ENCODE measurements at places on chromosomes 4 and X. TPM values are rescaled to one million over a fixed set of nuclear protein-coding genes. Genes with fewer than 3 reads are reported as not detected.

Gene MAGEB1
- not detected for total RNA-seq

Gene GAB3
- 1.2 TPM for total RNA-seq

DNA sequence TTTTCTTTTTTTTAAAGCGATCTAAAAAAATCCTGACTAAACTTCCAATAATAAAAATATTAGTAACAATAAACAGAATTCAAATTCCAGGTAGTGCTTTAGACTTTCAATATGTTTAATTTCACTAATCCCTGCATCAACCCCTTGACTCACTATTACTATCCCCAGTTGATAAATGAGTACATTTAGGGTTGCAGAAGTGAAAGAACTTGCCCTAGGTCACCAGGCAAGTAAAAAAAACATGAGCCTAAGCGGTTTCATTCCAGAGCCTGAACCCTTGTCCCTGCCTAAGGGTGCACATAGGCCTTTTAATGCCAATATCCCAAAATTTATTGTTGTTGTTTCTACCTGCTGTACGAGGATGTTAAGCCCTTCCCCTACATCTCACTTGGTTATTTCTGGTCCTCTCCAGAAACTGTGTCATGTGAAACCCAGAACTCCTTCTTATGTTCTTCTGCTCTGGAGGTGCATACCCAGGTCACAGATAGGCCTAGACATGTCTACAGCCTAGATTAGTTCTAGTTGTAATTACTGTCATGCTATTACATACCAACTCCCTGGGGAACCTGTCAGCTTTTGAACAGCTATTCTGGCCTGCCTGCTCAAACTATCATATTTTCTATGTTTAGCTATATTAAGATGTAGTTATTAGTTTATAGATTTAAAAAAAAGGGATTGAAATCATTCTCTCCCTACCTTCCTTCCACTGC is 244.5 kb upstream of the PITX2 start:
- DNase-seq = no peak

DNA sequence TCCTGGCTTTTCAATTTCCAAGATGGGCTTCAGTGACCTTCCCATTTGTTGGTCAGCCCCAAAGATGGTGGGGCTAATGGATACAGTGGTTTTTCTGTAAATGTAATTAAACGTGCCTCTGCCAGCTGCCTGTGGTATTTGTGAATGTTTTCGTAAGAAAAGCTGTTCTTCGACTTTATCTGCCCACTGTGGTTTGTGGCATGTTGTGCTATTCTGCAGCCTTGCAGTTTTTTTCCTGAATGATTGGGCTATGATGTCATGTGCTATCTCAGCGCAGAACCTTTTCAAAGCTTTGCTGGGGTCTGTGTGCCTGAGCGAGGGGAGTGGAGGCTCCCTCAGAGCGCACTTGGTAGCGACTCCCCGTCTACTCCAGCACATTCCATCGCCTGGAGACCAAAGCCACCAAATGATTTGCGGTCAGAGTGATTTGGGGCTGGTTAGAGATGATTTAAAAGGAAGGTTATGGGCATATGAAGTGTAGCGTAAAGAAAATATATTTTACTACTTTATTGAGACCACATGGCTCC is 137.5 kb downstream of the PALLD start:
- peak; percentile 89 for DNase-seq

DNA sequence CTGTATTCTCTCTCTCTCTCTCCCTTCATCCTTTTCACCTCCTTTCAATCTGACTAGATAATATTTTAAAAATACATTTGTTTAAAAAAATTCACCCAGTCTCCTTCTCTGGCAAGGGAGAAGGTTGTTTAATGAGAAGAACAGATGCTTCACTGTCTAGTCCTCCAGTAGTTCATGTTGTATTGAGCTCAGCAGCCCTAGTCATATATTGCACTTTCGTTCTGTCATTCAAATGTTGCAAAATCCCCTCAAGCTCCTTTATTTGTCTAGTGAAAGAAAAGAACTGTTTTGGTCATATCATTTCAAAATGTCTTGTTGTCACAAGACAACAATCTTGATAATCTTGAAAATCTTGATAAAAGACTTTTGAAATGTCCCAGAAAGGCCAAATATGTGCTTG is 248.0 kb downstream of the GALNTL6 start:
- no peak for DNase-seq

Gene FAM114A1
- total RNA-seq = 378 TPM

DNA sequence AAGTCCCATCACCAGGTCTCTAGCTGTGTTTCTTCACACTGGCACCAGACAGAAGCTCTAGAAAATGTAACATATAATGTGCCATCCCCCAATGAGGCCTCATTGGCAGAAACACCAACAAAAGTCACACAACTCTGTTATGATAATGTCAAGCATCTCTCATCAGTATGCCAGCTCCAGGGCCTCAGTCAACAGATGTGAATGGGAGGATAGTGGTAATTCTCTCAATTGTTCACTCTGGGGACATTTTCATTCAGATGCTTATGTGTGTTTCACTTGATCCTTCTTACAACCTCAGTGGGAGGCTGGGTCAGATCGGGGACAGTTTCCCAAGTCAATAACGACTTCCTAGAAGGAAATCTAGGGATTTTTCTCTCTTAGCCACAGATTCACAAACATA is 57.5 kb upstream of the SCOC start:
- no peak for DNase-seq

All from fibroblast of the aortic adventitia (primary cell).